ENCODE measurements at places on chromosomes 2 and 18.

- DNase-seq = no peak
These were observed 42.9 kb upstream of the SH3RF3 start for GRCh38 chr2:109085912-109086742.

DNA sequence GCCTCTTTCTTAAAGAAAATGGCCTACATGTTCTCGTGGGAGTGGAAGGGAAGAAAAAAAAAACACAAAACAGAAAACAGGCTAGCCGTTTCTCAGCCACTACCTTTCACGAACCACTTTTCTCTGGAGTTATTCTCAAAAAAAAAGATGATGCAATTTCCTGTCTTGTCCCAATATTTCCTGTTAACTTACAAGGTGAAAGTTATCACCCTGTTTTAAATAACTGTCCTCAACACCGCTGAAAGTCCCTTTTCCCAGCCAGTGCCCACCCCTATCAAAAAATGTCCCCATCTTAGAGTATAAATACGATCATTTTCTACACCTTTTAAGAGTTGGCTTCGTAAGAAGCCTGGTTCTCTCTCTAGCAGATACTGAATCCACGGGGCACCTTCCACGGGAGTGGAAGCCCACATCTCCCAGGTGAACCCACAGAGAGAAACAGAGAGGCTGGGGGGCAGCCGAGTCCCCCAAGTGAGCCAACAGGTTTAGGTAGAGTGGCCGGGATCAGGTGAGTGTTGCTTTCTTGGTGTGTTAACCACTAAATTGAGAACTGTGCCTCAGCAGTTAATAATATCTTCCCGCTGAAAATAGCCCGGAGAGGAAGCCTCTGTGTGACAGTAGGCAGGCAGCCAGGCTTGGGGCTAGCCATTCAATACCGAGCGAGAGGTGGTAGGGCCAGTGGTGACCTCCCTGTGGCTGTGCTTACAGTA lies 15.9 kb downstream of the SMAD7 start:
- peak; percentile 72 for DNase-seq

DNA sequence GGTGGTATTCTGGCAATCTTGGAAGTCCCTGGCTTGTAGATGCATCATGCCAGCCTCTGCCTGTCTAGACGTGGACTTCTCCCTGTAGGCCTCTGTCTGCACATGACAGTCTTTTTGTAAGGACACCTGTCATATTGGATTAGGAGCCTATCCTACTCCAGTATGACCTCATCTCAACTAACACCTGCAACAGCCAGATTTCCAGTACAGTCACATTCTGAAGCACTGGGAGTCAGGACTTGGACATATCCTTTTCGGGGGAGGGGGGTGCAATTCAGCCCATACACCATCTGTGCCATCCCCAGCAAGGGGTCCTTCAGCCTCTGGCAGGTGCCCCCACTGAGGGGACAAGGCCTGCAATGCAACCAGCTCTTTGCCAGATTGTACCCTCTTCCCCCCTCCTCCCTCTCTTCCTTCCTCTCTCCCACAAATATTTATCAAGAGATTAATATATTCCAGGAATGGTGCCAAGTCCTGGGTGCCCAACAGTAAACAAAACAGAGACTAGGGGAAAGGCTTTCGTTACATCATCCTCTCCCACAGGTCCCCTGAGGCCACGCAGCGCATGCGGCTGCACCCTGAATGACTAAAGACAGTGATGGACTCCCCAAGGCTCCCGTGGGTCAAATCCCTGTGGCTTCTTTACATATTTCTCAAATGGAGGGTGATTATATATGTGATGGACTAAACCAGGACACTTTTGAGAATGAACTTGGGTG lies 20.5 kb upstream of the MYCN start:
- DNase-seq = no peak

GRCh38 chr2:46323730-46324129 lies 26.5 kb downstream of the EPAS1 start:
- DNase-seq = no peak

GRCh38 chr2:220847589-220847988 lies 724.5 kb downstream of the EPHA4 start:
- DNase-seq = no peak

- no peak for DNase-seq
These were observed 289.7 kb downstream of the TRIB2 start for GRCh38 chr2:13006426-13006825.

DNA sequence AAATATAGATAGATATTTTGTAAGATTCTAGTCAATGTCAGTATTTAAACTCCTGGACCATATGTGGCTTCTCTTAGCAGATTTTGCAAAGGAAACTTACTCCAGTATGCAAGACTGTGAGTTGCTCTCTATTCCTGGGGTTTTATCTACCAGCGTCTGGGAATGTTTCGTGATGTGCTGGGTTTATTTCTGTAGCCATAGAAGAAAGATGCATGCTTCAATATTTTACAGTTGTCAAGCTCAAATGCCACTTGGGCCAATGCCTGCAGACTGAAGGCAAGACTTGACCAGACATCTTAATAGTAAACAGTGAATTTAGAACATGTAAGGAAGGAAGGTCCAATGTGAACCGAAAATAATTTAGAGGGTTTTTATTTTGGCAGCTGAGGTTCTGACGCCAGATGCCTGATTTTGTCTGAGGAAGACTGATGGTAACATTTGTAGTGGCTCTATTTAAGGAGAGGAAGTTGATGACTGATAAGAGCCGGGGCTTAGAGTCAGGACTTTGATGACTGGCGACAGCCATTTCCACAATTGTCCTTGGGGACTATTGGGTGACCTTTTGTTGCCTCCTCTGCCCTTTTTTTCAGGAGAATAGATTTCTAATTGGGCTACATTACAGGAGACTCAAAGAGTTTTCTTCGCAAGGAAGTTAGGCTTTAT lies 154.3 kb downstream of the RAPGEF4 start:
- DNase-seq = peak; percentile 24

- DNase-seq = peak; percentile 77
These were observed 101.8 kb downstream of the XRCC5 start for GRCh38 chr2:216210701-216211540.

DNA sequence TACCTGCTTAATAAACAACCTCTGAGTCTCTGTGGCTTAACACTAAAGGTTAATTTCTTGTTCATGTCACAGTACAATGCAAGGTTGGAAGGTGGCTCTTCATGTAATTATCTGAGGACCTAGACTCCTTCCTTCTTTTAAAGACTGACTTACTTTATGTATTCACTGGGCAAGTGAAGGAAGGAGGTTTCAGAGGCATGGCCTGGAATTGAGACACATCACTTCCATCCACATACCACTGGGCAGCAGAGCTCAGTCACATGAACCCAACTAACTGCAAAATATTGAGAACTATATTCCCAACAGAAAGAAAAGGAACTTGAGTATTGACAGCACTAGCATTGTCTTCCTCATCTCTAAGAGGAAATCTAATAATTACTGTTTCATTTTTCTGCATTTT lies 57.5 kb upstream of the FN1 start:
- no peak for DNase-seq

DNA sequence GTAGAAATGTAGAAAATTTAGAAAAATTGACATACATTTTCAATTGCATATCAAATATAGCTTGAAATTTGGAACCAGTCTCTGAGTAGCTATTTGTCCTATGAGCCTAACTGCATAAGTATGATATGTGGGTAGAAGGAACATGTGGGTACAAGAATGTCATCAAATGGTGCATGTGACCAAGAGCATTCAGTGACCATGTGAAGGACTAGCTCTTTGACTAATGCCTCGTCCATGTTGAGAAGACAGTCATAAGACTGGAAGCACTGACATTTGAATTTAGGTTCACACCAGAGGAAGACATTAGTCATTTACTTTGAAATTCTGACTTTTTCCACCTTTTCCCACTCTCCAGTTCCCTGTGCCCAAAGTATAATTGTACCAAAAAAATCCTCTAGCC lies 12.6 kb downstream of the MRPL44 start:
- DNase-seq = peak; percentile 11

GRCh38 chr18:44853430-44853829 lies 172.7 kb downstream of the SETBP1 start:
- DNase-seq = no peak

- no peak for DNase-seq
These were observed 88.3 kb downstream of the ATAD2B start for GRCh38 chr2:23838581-23838980.

DNA sequence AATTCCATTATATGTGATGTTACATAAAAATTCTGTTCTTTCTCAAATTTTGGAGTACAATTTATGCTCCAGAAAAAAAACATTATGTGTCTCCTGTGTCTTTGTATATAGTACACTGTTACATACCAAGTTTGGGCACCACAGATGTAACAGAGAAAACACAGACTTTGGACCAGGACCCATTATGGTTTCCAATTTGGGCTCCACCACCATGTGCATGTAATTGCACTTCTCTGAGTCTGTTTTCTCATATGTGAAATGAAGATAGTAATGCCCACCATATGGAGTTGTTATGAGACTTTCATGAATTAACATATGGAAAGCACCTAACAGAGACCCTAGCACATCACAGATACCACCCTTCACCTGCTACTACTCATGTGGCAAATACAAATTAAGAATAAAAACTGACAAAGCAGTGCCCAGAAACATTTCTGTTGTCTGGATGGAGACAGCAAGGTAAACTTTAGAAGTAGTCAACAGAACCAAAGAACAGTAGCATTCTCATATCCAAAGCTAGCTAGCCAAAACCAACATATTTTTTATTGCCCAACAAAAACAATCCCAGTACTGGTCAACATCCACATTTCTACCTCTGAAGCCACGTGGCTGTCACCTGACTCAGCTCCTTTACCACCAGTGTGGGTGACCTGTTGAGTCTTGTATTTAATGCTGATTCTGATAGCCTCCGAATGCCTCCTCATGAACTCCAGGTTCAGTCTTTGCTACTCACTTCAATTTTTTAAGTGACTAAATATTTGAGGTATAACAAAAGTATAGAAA lies 42.9 kb downstream of the ANTXR1 start:
- no peak for DNase-seq

DNA sequence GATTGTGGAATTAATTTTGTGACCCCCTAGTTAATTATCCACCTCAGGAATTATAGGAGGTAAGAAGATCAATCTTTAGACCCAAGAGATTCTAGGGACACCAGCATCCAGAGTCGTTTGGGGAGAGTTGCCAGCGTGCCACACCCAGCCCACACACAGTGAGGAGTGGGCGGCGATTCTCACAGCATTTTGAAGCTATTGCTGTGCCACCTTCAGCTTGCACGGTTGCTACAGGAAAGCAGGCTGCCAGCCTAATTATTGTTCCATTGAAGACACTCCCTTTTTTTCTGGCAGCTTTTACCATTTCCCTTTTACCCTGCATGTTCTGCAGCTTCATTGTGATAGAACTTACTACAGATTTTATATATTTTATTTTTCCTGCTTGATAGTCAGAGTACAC lies 13.1 kb upstream of the MYL12A start:
- DNase-seq = no peak

- DNase-seq = no peak
These were observed 2.2 kb downstream of the SCN9A start for GRCh38 chr2:166373539-166373938.

GRCh38 chr2:175010848-175011254 lies 5.7 kb upstream of the CHN1 start:
- DNase-seq = no peak

- DNase-seq = no peak
These were observed 183.2 kb downstream of the DLGAP1 start for GRCh38 chr18:4271952-4272351.

GRCh38 chr2:25726522-25726921 lies 53.1 kb upstream of the DTNB start:
- DNase-seq = no peak

GRCh38 chr2:135637456-135638087 lies 104.1 kb upstream of the UBXN4 start:
- no peak for DNase-seq

DNA sequence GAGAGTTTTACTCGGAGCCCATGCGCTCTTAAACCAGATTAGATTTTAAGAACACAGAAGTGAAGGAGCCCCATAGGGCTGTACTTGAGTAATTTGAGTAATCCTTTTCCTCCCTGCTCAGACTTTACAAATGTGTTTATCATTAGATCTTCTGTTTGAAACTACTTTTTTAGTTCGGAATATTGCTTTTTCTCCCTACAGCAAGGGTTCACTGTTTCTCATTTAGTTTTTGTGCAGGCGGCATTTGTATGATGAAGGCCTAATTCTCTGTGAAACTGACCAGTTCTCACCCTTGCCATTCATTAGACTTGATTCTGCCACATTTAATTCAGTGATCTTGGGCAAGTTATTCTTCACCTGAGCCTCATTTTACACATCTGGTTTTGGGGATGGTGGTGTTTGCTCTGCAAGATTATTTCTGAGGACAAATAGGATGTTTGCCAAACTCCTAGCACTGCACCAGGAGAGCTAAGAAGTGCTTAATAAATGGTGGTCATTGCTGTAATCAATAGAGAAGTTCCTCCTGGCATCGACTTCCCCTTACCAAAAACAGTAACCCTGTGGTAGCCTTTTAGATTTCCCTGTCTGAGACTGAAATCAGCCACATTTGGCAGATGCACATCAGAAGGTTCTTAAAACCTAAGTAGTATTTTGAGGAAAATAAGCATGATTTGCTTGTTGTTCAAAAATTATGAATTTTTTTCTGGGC lies 2.2 kb downstream of the B3GNT2 start:
- DNase-seq = peak; percentile 57

DNA sequence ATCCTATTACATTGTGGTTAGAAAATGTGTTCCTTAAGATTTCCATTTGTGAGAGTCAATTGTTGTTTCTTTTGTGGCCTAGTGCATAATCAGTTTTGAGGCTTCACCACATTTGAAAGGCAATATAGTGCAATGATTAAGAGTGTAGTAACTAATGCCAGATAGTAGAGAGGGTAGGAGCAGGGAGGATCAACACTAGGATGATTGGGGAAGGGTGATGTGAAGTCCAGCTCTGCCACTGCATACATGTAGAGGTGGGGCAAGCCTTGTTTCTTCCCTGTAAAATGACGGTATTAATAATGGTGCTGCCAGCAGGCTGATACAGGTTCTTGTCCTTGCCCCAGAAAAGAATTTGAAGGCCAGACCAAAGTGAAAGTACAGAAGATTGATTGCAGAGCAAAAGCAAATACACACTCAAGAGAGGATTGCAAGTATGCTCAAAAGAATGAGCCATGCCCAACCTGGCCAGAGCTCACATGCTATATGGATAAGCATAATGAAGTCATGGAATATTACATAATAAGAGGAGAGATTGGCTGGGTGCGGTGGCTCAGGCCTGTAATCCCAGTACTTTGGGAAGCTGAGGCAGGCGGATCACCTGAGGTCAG lies 8.0 kb downstream of the SP100 start:
- no peak for DNase-seq

DNA sequence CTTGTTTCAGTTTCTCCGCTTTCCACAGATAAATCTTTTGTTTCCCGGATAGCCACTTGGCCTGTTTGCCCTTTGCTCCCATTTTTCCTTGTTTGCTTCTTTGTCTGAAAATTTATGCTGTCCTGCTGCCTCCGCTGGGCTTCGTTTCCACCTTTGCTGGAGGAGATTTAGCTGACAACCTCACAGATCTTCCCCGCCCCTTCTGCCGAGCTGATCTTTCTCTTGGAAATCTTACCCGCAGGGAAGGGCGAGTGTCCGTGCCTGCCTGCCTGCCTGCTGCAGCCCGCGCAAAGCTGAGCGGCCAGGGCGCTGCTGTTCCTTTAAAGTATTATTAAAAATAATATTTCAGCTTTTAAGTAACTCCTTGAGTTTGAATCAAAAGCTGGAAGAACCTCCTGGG lies 1.4 kb upstream of the XRCC5 start:
- DNase-seq = no peak
